ENCODE measurements at places on chromosomes 5 and 9.
A peak's percentile ranks its signal among the peaks of the same experiment; 100 is the strongest.

DNA sequence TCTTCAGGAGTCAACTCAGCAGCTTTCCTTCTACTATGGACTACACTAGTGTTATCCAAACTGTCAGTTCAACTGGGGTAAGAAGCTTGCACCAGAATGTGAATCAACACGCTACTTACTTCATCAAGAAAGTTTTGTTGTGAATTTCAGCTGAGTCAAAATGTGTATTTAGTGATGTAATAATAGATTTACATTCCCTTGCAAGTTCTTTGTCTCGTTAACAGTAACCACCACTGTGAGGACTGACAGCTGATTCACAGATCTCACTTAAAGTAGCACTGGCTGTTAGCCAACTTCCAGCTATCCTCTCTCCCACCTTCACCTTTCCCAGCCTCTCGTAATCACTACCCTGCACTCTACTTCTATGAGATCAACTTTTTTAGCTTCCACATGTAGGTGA lies 445.3 kb downstream of the NTRK2 start:
- no peak for DNase-seq

DNA sequence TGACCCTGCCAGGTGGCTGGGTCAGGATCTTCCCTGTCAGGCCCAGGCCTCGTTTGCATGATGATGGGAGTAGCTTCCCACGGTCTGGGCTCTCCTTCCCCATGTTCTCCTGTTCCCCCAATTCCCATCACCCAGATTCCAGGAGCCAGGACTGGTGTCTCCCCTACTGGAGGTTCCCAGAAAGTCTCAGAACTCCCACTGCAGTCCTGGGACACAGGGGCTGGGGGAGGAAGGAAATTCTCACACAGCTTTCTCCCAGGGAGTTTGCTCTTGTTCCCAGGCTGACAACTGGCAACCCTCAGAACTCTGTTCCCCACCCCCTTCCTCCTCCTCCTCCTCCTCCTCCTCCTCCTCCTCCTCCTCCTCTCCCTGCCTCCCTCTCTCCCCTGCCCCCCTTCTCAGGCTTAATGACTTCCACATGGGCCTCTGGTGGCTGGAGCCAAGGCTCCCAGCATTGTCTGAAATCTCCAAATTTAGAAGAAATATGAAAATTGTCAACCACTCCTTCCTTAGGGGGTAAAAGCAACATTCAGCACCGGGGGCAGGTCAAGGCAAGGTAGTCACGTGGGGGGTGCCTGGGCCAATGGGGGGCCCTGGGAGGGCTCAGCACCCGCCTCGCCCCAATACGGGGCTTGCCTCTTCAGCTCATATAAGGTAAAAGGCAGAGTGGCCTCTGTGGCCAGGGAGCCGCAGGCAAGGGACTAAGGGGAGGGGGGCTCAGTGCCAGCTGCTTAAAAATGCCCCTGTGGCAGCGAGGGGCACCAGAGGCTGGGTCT lies 27.3 kb upstream of the IL17B start:
- DNase-seq = no peak

DNA sequence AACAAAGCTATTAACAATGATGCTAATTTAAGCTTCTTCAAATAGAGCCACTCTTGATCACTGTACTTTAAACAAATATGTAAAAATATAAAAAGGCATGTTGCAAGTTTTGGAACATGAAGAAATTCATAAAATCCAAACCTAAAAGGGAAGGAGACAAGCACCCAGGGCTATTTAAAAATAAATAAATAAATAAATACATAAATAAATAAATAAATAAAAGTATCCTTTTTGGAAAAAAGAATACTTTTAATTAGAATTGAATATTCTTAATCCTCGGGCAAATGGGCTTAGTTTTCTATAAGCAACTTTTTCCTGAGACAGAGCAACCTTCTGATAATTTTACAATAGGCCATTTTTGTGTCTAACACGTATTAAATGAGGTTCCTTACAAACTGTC lies 147.5 kb upstream of the PCA3 start:
- DNase-seq = no peak

DNA sequence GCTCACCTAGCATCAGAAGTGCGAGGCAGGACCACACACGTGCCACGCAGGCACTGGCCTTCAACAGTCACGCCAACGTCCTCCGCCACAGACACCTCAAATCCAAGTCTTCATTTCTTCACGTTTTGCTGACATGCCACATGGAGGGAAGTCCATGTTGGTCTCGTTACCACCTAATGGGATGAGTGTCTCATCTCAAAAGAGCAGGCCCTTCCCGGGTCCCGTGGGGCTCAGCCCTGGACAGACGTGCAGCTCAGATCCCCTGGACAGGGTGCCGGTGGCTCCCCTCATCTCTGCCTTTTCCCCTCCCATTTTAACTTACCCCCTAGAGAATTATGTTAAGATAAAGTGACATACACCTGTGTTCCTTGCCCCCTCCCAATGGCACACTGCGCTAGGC lies 76.8 kb downstream of the MRPL36 start:
- no peak for DNase-seq

- DNase-seq = no peak
These were observed 31.6 kb downstream of the S1PR3 start for GRCh38 chr9:89022902-89023301.

GRCh38 chr9:108316066-108316465 lies 539.7 kb downstream of the ACTL7B start:
- DNase-seq = no peak

DNA sequence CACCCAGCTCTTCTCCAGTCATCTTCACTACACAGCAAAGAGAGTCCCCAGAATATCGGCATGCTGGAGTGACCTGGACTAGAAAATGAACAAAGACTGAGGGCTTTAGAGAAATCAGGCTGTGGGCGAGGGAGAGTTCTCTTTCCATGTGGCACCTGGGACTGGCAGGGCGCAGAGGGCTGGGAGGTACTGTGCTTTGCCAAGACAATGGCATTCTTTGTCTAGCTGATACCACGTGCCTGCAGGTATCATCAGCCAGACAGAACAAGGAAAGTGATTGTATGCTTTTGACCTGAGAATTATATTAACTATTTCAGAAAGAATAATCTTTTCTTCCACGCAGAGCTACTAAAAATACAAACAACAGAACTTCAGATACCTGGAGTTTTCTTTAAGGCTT lies 30.5 kb downstream of the DDX31 start:
- no peak for DNase-seq

- no peak for DNase-seq
These were observed 178.1 kb downstream of the EBF1 start for GRCh38 chr5:158921441-158922262.

- DNase-seq = no peak
These were observed 127.5 kb upstream of the RETREG1 start for GRCh38 chr5:16744164-16744880.

GRCh38 chr9:124209279-124209678 lies 48.5 kb upstream of the NEK6 start:
- DNase-seq = no peak

GRCh38 chr9:137604345-137605086 lies 970 bp upstream of the ARRDC1 start:
- no peak for DNase-seq

GRCh38 chr9:127139775-127140174 lies 17.3 kb upstream of the ANGPTL2 start:
- DNase-seq = no peak

DNA sequence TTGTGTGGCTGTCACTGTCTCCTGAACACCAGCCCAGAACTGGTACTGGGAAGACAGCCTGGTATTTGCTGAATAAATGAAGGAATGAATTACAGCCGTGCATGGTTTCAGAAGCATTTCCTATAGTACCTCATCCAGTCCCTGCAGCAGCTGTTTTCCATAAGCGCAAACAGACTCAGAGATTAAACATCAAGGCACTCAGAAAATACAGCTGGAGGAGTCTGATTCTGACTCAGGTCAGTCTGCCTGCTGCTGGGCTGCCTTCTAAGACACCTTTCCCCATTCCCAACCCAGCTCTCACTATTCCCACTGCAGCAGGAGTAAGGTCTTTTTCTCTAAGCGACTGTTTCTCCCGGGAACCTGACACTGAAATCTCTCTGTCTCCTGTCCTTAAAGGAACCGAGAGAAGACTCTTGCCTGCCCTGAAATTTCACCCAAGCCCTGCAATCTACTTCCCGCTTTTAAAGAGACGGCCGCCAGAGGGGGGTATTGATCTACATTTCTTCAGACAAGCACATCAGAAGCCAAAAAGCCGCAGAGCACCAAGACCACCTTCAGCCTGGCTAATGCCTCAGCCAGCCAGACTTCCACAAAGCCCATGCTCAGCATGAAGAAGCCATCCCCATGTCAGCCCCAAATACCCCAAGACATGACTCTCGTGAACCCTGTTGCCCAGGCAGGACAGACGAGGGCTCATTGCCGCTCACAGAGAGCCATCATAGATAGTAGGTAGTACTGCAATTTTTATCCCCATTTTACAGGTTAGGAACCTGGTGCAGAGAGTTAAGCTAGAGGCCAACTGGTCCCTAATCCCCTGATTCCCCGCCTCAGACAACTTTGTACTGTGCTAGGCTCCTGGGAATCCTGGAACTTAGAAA lies 5.4 kb upstream of the FOXI1 start:
- peak; percentile 44 for DNase-seq

GRCh38 chr9:105510024-105510423 lies 47.9 kb upstream of the FKTN start:
- no peak for DNase-seq

DNA sequence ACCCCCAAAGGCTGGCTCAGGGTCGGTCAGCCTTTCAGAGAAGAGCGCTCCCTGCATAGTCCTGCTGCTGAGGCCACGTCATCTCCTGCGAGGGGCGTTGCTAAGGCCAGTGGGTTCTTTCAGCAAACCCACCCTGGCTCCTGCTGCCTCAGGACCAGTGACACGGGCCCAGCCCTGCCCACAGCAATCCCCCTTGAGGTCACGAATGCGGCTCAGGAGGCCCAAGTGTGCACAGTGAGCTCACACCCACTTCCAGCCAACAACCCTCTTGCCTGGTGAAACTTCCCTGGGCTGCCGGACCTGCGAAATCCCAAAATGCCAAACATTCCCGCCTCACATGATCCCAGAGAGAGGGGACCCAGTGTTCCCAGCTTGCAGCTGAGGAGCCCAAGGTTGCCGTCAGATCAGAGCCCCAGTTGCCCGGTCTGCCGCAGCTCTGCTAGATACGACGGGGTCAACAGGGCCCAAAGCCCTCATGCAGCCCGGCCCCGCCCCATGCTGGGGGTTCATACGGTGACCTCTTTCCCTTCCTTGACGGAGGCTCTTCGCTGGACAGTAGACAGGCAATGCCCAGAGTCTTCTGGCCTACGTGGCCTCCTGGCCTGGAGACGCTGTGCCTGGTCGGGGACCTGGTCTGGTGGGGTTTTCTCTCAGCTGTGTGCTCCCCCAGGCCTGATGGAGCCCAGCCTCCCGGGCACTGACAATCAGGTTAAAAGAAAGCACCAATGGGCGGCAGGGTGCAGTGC lies 116.4 kb upstream of the COL5A1 start:
- DNase-seq = no peak

- no peak for DNase-seq
These were observed 7.9 kb downstream of the TICAM2 start for GRCh38 chr5:115594128-115595047.

GRCh38 chr5:176578391-176578808 lies 29.3 kb downstream of the CDHR2 start:
- peak; percentile 15 for DNase-seq

DNA sequence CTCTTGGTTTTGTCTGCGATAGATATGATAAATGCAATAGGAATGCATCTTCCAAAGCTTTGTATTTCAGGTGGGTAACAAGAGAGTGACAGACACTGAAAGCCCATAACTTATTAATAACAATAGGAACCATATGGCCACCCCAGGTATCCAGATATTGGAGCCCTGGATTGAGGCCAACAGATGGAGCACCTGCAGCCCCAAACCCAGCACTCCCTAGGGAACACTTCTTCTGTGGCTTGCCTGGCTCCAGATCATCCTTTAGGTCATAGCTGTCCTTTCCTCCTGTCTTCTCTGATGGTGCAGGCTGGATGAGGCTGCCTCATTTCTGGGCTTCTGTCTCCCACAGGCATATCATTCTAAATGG lies 5.0 kb upstream of the IL3 start:
- no peak for DNase-seq

DNA sequence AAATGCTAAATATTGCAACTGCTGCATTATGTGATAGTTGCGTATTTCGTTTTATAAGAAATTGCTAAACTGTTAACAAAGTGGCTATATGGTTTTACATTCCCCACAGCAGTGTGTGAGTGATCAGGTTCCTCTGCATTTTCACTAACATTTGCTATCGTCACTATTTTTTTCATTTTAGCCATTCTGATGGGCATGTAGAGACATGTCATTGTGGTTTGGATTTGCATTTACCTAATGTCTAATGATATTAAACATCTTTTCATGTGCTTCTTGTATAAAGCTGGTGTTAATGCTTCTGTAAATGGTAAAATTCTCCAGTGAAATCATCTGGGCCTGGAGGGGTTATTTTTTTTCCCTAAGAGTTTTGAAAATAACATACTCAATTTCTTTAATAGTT lies 61.6 kb downstream of the ERCC6L2 start:
- DNase-seq = no peak

- DNase-seq = no peak
These were observed 8.6 kb downstream of the SCGB3A2 start for GRCh38 chr5:147887026-147887627.

Measured in naive B cell (primary cell).